NCI-H774 (cell line): ENCODE measurements at places on chromosomes 5 and 9.

- DNase-seq: no peak
Observed at GRCh38 chr9:121860213-121860612, 208.8 kb downstream of the DAB2IP start.

DNA sequence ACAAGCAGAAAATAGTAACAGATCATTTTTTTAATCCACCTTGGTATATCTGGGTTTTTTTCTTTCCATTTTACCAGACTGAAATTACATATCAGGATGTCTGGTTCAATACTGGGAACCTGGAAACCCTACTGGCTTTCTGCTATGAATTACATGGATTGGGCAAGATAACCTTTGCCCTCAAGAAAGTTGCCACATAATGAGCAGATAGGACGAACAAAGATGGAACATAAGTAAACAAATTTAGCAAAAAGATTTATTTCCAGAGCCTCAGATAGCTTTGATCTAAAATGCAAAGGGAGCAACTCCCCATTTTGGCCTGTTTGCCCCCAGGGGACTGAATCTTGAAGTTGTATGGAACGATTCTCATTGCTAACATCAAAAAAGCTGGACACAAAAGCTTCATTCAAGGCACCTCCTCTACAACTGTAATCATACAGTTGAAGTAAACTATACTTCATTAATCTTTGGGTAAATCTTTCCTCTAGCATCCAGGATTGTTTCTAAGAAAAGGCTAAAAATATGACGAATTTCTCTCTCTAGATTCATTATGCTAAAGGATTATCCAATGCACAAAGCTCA lies 131.6 kb upstream of the PTGER4 start:
- DNase-seq: no peak

DNA sequence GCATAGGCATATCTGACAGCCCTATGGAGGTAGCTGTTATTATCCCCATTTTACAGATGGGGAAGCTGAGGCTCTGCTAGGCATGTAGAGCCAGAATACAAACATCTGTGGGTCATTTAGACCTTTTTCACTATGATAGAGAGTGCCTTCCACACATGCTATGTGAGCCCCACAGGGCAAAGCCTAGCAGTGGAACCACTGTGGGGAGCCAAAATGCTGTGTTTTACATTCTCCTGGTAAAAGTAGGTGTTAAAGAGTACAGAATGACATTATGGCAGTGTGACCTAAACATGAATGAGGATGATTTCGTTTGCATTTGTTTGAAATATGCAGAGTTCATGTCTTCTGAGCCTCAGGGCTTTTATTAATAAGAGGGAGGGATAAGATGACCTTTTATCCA lies 265.2 kb downstream of the MAST4 start:
- DNase-seq: no peak

DNA sequence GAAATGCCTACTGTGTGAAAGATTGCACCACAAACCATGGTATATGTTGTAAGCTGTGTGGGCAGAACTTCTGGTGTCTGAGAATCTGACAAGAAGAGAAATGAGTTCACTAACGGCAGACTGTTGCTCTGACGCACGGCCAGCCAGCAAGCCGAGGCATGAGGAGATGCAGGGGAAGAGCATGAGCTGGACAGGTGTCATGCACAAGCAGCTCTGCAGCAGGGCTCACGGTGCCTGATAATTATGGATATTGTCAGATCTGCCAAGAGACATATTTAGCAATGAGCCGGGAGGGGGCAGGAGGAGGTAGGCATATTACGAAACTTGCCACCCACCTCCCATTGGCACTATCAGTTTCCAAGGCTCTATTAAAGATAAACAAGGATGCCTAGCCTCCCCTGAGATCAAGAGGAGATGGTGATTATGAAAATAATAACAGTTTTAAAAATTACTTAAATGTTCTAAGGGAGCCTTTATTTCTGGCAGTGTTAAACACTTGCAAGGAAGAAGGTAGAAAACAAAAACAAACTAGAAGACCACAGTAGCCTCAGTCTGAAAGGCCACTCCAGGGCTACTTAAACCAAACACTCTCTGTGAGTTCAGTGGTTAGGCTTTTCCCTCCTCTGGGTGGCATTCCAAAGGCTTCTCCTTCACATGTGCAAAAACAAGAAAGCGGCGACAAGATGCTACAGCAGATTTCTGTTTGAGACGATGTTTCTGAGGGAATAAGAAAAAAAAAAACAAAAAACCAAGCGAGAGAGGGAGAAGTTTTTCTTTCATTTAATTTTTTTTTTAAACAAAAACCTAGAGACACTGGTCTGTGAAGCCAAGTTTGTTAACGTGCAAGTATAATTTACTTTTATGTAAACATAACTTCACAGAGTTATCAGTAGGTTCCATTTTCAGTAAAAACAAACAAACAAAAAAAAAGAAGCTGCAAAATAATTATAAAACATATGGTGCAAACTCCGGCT lies 339.5 kb downstream of the BNC2 start:
- no peak for DNase-seq

DNA sequence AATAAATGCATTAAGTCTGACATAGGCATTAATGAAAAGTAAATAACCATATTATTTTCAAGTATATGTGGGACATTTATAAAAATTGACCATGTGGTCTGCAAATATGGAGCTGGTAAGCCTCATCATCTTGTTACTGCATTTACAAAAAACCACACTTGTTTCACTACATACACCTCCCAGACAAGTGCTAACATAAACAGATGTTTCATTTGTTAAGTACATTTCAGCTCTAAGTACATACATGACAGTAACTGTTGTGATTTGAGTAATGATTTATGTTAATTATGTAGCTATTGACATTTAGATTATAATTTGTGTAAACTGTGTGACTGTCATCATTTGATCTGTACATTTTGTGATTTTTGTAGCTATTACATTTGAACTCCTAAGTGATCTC lies 13.9 kb downstream of the IDNK start:
- no peak for DNase-seq

DNA sequence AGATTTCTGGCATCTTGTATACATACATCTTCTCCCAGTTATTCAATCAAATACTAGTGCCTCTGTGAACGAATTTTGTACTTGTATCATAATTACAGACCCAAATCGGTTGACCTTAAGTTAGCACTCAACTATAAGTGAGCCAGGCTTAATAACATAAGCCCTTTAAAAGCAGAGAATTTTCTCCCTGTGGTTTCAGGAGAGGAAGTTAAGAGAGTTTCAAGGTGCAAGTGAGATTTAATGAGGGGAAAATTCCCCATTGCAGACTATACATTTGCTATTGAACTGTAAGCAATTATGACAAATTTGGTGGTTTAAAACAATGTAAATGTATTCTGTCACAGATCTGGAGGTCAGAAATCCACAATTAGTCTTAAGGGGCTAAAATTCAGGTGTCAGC lies 261.9 kb upstream of the NREP start:
- no peak for DNase-seq

- DNase-seq: no peak
Observed at GRCh38 chr9:110334183-110334582, 3.5 kb downstream of the TXNDC8 start.

DNA sequence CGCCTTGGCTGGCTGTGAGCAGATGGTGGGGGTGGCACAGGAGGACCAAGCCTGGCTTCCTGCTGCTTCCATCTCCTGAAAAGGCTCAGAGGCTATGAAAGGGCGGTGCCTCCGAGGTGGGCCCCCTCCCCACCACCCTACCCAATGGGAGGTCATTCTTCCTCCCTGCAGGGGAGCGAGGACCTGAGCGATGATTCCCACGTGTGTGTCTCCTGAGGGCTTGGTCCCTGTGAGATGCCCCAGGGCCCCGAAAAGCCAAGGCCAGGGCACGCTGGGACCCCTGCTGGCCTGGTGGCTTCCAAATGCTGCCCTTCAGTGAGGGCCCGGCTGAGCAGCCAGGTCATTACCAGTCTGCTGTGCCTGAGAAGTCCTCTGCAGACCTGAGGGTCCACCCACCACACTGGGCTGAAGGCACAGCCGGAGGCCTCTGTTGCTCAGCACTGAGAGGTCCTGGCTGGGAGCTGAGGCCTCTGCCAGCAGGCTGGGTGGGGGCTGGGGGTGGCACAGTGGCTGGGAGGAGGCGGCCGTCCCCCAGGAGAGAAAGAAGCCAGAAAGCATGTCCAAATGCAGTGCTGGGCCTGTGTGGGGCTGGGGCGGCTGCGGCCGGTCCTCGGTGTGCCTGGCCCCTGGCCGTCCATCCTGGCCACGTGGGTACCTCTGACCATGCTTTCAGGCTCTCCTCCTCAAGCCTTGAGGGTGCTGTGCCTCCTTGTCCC lies 14.0 kb upstream of the SLC6A19 start:
- no peak for DNase-seq

GRCh38 chr9:130661451-130662098 lies 2.8 kb upstream of the PRDM12 start:
- no peak for DNase-seq

GRCh38 chr5:122880749-122881148 lies 35.3 kb downstream of the SNX24 start:
- DNase-seq: no peak

- no peak for DNase-seq
Observed at GRCh38 chr9:8252445-8252844, 452.9 kb upstream of the DMAC1 start.

DNA sequence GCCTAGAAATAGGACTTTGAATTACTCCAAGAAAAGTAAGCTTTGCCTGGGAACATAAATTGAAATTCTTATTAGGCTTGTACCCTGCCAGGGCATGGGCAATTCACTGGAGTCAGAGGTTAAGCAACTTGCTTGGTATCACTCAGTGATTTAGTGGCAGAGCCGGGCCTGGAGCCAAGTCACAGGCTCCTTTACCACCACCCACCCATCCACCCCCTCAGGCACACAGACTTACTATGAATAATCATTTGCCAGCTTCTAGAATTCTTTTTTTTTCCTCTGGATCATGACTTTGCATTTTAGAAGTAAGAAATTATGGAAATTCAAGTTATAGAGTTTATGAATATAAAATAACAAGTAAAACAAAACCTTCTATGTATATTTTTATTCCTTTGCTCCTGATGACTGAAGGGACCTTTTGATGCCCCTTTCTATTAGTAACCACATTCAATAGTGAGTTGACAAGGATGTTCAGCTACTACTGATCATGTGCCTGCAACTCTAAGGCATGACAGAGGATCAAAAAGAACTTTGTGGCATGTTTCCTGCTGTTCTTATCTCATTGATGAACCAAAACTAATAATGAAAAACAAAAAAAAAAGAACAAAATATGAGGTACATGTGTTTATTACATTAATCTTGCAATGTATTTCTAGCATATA lies 614.7 kb downstream of the TLR4 start:
- no peak for DNase-seq

DNA sequence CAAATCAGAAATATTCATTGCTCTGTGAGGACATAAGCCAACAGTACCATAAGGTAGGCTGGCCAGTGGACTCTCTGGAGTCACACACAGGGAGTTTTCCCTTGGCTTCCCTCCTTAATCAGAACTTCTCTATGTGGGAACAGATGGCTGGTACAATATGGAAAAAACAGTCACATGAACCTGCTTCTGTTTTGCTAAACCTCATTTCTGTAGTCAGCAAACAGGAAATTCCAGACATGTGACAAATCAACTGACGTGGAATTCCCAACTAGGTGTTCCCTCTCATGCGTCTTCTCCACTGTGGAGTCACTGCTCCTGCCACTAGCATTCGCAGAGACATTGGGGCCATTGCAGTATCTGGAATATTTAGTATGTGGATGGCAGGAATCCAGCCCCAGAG lies 617.6 kb downstream of the KIF4B start:
- no peak for DNase-seq

GRCh38 chr5:1130218-1130946 lies 18.5 kb upstream of the SLC12A7 start:
- peak; percentile 95 for DNase-seq
